Ureter (tissue), 1 donor: ENCODE measurements at places on chromosomes 7 and 10. TPM values are rescaled to one million over a fixed set of nuclear protein-coding genes. Genes with fewer than 3 reads are reported as not detected.

LMTK2 gene
- 34.1 TPM for total RNA-seq

LRRC18 gene
- not detected for total RNA-seq

CYP3A4 gene
- total RNA-seq: not detected

NFE2L3 gene
- 6.3 TPM for total RNA-seq

GNAT3 gene
- total RNA-seq: not detected

SLC16A9 gene
- 8.0 TPM for total RNA-seq

CALCR gene
- 0.16 TPM for total RNA-seq

SFTPA2 gene
- 0.94 TPM for total RNA-seq

GCK gene
- 0.39 TPM for total RNA-seq

STEAP2 gene
- total RNA-seq: 47.1 TPM

NXPH1 gene
- not detected for total RNA-seq

VPS37D gene
- 0.86 TPM for total RNA-seq

SEC31B gene
- total RNA-seq: 16.0 TPM

SAMD9 gene
- total RNA-seq: 8.1 TPM

IDI2 gene
- not detected for total RNA-seq

AGAP9 gene
- 23.5 TPM for total RNA-seq

CALML5 gene
- total RNA-seq: not detected

- no peak for DNase-seq
These were observed 91.6 kb downstream of the RAB11FIP2 start for GRCh38 chr10:117955176-117955575.

DNA sequence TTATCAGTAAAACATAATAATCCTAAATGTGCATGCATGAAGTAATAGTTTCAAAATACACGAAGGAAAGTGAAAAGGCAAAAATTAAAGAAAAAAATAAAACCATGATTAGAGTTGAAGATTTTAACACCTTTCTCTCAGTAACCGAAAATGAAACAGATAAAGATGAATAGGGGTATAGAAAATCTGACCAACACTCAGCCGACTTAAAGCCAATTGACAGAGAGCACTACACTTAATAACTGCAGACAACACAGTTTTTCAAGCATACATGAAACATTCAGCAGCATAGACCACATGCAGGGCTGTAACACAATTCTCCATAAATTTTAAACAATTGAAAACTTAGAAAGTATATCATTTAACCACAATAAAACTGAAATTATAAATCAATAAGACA, 76.1 kb downstream of the CUBN start:
- DNase-seq: no peak

DNA sequence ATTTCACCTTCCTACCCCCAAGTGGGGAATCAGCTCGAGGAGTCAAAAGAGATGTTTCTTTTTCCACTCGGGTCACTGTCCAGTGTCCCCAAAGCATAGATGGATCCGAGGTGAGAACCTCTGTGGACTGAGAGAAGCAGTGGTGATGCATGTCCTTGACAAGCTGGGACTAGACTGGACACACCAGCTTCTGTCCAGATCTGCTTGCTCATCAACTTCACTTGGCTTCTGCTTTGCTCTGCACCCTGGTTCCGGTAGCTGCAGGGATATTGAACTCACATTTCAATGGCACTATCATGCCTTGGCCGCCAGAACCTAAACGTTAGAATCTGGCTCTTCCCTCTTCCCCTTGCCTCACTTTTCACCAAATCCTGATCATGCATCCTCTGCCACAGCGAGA, 50.3 kb upstream of the CXCL12 start:
- DNase-seq: no peak

DNA sequence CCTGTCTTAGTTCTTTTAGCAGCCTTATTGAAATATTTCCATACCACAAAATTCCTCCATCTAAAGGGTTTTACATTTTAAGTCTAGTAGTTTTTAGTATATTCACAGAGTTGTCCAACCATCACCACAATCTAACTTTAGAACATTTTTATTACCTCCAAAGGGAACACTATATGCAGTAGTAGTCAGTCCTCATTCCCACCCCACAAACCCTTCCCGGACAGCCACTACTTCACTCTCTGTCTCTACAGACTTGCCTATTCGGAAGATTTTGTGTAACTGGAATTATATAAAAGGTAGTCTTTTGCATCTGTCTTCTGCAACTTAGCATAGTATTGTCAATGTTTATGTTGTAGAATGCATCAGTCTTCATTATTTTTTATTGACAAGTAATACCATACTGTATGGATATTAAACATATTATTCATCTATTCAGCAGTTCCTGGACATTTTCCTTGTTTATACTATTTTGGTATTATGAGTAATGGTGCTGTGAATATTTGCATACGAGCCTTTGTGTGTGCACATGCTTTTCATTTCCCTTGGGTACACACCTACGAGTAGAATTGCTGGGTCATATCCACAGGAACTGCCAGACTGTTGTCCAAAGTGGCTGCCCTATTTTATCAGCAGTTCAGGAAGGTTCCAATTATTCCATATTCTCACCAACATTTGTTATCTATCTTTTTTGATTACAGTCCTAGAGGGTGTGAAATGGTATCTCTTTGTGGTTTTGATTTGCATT, 60.9 kb upstream of the LANCL2 start:
- no peak for DNase-seq

DNA sequence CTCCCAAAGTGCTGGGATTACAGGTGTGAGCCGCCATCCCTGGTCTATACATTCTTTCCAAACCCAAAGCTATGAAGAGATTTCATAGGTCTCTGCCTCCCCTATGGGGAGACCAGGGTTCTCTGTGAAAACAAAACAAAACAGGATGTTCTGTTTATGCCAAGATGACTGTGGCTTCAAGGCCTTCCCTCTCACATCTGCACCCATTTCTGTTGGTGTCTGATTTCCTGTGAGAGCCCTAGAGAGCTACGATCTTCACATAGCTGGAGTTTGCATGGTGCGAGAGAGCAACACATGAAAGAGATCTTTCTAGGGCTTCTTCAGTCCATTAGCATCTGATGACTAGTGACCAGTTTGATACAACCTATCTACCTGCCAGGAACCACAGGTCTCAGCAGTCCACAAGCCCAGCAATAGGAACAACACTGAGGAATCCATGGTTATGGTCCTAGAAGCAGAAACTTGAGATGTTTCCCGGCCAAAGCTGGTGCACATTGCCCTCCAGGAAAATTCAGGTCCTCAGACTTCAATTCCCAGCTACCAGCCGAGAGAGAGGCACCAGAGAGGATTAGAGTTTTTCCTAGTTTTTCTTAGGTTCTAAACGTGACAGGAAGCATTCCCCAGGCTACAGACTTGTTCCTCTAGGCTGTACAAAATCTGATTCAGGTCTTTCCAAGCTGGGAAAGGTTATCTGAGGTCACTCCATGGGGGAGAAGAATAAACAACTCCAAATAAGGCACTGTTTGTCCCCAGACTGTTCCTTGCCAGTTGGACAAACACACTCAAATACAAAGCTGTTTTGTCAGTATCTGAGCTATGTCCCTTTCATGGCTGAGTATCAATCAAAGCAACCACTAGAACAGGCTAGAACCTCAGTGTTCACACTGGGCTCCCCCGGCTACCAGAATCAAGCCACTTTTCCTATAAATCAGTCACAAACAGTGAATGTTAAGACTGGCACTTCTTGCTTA, 259.7 kb downstream of the CALN1 start:
- no peak for DNase-seq

GRCh38 chr7:139232377-139232717, 1.3 kb downstream of the UBN2 start:
- DNase-seq: no peak

DNA sequence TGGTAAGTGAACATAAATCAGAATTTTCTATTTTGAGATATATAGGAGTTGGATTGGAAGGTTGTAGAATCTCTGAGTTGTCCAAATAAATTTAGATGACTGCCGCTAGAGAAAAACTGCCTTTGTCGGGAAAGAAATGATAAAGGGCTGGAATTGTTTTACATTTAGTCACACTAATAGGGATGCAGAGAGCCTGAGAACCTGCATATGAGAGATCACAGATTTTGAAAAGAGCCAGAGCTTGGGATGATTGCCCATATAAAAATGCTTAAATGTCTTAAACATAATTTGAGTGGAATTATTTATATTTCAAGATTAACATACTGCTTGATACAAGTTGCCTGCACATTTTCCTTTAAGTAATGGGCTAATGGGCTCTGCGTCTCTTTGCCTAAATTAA, 660.5 kb downstream of the NRG3 start:
- no peak for DNase-seq

DNA sequence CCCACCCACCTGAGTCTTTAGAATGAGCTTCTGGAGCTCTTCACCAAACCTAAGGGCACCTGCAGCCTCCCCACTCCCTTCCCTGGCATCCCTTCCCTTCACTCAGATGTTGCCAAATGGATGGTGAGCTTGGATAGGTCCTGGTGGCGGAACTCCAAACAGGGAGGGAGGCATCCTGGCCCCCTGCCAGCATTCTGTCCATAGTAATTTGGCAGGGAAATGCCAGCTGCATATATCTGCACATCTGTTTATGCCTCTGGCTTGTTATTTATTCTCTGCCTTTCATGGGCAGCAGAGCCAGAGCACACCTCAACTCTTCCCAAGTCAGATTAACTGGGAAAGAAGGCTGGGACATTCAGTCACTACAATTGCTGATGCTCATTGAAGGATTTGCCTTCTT, 18.1 kb downstream of the KAZALD1 start:
- no peak for DNase-seq

GRCh38 chr10:35232527-35232926, 103.8 kb upstream of the CCNY start:
- no peak for DNase-seq

- DNase-seq: no peak
These were observed 115.4 kb downstream of the MLLT10 start for GRCh38 chr10:21649454-21649872.

- no peak for DNase-seq
These were observed 121.6 kb downstream of the ALOX5 start for GRCh38 chr10:45495438-45496152.

- DNase-seq: no peak
These were observed 341.2 kb downstream of the CRPPA start for GRCh38 chr7:16080131-16080530.

- no peak for DNase-seq
These were observed 23.4 kb upstream of the SMIM30 start for GRCh38 chr7:113141803-113142202.

DNA sequence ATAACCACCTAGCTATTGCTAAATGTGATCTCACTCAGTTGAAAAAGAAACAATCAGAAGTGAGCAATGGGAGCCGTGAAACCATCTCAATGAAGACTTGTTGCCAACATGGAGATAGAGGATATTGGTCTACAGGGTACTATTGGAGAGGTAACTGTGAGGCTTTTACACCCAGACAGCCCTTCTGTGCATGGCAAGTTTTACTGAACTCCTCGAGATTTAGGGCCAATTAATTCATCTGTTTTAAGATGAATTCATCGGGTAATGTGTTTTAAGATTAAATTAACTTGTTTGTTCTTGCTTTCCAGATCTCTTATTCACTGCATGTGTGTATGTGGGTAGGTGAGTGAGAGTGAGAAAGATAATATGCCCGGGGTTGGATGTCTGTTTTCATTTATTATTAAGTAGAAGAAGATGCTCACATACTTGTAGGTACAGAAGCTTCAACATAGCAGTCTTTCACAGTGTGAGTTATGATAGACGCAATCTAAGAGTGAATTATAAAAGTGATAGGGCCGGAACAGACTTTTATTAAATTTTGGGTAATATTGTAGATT, 323.8 kb downstream of the EXOC4 start:
- no peak for DNase-seq

GRCh38 chr10:90915766-90916075, 5.2 kb downstream of the ANKRD1 start:
- no peak for DNase-seq

- peak; percentile 69 for DNase-seq
These were observed 21.6 kb downstream of the NT5C3A start for GRCh38 chr7:33040803-33041516.

DNA sequence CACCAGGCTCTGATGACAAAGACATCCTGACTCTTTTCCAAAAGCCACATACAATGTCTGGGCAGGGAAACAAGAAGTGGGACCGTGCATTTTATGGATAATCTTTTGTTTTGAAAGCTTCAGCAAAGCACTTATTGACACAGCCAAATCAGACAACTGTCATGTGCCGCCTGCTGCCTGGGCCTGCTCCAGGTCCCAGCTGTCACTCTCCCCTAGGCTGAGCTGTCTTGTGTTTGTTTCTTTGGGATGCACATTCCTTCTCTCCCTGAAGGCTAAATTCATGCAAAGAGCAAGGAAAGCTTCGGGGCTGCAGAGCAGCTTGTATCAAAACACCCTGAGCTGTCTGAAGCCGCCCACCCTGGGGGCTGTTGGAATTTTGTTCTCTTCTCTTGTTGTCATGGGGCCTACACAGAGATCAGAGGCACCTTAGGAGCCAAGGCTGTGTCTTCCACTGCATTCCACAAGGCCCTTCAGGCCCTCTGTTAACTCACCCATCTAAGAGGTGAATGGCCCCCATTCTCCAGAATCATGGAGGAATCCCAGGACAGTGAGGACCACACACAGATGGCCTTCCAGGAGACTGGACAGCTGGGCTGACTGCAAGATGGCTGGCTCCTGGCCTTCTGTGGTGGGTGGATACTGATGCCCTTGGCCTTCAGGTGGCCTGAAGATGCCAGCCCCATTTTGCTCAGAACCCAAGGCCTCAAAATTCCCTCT, 17.8 kb upstream of the SLC18A2 start:
- no peak for DNase-seq

DNA sequence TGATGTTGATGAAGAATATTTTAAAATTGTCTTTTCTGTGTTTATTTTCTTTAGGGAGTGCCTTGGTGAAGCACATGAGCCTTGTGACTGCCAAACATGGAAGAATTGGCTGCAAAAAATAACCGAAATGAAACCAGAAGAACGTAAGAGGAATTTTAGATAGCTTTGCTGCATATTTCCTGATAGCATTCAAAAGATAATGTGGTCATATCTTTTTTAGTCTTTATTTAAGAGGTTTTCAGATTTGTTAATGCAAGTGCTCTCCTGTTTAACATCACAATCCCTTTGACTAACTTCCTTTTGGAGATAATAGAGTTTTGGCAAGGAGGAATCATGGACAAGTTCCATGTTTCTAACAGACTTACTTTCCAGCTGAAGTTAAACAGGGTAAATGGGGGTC, 85.2 kb upstream of the GATAD1 start:
- no peak for DNase-seq

DNA sequence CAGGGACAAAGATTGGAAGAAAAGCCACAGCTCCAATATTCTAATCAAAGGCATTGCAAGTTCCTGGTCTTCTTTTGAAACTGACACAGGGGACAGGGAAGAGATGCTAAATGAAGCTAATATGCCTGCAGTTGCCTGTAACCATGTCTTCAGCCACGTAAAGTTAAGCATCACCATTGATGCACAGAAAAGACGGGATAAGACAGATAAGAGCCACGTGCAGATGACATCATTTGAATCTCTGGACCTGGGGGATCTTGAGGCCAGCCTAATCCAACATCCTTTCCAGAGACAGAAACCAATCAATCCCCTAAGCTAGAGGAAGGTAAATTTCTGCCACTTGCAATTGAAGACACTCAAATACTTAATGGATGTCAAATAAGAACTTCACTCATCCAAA, 93.4 kb downstream of the PIP4K2A start:
- no peak for DNase-seq

- no peak for DNase-seq
These were observed 226.0 kb downstream of the SORCS1 start for GRCh38 chr10:106938513-106938912.
